ENCODE measurements at places on chromosomes 2 and 18.
A peak's percentile ranks its signal among the peaks of the same experiment; 100 is the strongest.

DNA sequence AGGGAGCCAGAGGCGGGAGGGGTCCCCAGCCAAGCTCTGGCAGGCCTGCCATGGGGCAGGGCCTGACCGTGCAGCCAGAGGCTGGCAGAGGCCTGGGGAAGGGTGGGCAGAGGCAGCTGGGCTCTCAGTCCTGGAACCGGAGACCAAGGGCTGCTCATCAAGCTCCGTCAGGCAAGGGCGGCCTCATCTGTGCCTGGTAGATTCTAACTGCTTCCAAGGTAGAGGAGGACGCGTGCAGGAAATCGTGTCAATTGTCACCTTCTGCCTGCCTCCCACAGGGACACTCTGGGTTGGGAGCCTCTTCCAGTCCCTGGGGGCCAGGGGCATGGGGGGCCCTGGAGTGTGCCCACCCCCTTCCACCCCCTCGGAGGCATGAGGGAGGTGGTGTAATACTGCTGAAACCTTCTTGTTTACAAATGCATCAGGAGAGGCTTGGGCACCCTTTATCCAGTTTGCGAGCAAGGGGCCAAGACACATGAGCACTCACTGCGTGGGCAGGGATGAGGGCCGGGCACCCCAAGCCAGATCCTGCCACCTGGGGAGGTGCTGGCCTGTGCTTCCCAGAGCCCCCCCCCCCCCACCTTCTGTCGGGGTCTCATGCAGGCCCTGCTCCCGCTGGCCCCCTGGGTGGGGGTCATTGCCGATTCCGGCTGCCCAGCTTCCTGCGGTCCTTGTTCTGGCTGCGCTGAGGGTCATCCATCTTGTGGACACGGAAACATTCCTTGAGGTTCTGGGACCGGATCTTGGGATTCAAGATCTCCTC lies 9.0 kb downstream of the SNORC start:
- no peak for DNase-seq

GRCh38 chr2:105403783-105404698 lies 5.2 kb upstream of the FHL2 start:
- no peak for DNase-seq

GRCh38 chr2:12091201-12091806 lies 344.9 kb downstream of the LPIN1 start:
- DNase-seq, result no peak

DNA sequence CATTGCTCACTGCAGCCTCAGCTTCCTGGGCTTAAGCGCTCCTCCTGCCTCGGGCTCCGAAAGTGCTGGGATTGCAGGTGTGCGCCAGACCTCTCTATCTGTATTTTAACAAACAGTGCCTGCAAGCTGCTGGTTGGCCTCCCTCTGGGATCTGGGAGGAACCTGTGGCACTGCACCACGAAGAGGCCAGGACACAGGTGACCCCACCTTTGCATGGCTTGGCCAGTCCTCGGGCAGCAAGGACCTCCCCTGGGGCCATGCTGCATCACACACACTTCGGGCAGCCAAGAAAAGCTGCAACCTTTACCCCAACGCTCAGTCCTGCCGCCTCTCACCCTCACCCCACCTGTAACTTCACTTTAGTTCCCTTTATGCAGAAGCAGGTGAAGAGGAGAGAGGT lies 70.0 kb downstream of the PXDN start:
- DNase-seq, result no peak

DNA sequence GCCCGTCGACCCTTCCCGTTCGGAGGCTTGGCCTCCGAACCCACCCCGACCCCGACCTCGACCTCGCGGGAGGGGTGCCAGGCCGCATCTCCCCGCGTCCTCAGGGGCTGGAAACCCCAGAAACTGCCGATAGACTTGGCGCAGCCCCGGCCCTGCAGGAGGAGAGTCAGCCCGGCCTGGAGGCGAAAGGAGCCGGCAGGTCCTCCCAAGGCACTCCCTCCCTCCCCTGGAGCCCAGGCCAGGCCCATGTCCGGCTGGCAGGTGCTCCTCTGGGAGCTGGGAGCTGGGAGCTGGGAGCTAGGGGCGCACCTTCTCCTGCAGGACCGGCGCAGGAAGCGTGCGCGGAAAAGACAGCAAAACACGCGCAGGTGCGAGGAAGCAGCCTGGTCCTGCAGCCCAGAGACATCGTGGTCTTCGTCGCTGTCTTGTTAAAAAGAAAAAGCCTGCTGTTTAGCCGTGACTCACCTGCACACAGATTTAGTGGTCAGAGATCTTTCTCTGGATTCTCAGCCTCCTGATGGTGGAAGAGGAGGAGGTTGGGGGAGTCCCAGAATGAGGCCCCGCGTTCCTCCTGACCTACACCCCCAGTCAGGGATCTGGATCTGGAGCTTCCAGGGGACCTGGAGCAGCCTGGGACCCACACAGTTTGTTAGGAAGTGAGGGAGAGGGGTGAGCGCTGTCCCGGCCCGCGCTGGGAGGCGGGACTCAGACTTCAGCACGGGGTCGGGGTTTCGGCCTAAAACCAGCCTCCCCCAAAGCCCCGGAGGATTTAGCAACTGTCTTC lies 660 bp upstream of the MBP start:
- no peak for DNase-seq

DNA sequence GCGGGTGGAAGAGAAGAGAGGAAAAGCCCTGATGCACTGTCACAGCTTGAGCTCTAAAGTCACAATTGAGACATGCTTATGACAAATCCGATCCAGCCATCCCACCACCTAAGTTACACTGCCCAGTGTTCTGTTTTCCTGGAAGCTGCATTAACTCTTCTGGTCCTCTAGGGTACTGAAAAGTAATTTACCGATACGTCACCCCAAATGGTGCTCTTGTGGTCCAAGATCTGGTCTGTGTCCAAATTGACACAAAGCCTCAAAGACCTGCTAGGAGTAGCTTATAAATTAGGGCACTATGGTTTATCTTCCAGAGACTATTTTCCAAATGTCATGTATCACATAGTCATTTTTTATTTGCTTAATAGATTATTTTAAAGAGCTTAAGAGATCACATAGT lies 186.7 kb upstream of the ETAA1 start:
- DNase-seq, result no peak

- no peak for DNase-seq
Measured at GRCh38 chr2:229669841-229670240, 44.5 kb downstream of the DNER start.

DNA sequence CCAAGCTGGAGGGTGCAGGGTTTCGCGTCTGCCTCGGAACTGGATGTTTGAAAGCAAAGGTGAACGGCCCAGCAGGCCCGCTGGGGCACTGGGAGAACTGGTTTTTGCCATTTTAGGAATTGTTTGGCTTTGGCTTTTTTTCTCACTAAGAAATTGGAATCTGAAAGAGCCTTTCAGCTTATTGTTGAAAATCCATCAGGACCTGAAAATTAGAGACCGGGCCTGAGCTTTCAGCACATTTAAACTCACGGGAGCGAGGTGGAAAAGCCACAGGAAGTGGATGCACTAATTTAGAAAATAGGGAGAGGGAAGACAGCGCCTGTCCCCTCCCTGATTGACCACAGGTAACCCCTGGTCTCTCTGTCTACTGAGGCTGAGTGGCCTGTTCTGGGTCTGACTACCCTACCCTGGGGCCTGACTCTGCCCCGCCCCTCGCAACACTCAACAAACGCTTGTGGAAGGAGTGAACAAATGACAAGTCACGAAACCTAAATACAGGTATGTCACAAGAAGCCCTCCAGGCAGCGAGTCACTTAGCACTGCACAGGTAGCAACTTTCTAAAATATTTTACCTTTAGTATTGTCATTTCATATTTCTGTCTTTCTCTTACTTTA lies 100.3 kb upstream of the MBOAT2 start:
- no peak for DNase-seq

DNA sequence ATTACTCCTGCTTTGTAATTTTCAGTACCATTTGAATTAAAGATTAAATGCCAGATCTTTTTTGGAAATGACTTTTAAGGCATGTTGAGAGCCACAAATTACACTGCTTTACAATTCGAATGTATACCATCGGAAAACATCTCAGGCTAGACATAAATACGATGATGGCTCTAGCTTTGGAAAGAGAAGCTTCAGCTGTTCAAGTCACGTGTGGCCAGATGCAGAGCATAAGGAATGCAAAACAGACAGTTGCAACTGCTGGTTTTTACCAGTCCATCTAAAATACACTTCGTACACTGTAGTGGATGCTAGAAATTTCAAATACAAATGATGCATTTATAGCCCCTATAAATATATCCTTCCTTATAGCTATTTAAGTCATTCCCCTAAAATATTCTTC lies 8.0 kb downstream of the ZNF516 start:
- DNase-seq, result no peak

GRCh38 chr18:2549462-2549861 lies 21.8 kb downstream of the METTL4 start:
- DNase-seq, result no peak

GRCh38 chr2:112880696-112881095 lies 30.3 kb upstream of the IL37 start:
- DNase-seq, result no peak

GRCh38 chr2:161578998-161579397 lies 45.2 kb upstream of the SLC4A10 start:
- no peak for DNase-seq

GRCh38 chr2:31334311-31335026 lies 80.1 kb downstream of the XDH start:
- DNase-seq, result no peak

GRCh38 chr18:62881509-62882016 lies 166.2 kb downstream of the PHLPP1 start:
- no peak for DNase-seq

GRCh38 chr2:158644139-158644538 lies 151.0 kb upstream of the DAPL1 start:
- DNase-seq, result no peak

GRCh38 chr2:65349863-65350262 lies 82.5 kb downstream of the SPRED2 start:
- no peak for DNase-seq

DNA sequence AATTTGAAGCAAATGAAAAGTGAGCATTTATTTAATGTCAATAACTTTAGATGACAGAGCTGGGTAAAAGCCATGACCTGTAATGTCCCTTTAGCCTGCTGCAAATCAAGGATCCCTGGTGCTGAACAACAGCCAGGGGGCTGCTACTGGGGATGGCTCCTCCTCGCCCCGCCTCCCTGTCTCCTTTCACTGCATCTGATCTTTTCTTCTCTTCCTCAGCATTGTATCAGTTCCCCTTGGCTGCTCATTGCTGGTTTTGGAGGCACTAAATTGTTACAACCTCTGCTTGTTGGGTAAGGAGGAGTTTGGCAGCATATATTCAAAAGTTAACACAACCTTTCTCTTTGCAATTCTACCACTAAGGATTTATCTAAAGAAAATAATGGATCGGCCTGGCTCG lies 236.3 kb upstream of the ID2 start:
- no peak for DNase-seq

GRCh38 chr2:126614524-126615227 lies 41.3 kb upstream of the GYPC start:
- no peak for DNase-seq

- peak; percentile 56 for DNase-seq
Measured at GRCh38 chr2:113117541-113118262, 9.7 kb upstream of the IL1RN start.

- DNase-seq, result no peak
Measured at GRCh38 chr2:161955211-161955610, 118.8 kb downstream of the DPP4 start.

DNA sequence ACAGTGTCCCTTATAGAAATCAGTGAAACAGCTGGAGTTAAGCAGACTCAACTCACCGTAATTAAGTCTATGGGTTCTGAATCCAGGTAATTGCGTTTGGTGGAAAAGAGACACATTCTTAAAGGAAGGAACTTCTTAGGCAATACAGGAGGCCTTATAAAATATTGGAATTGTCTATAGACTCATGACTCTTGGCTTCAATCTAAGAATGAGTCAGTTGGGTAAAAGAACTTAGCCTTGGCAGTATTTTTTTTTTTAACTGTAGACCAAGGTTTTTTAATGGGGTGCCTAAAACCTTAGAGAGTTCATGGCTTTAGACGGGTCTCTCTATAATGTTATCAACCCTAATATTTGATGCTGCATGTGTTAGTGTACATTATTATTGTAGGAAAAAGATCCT lies 47.6 kb downstream of the CCDC85A start:
- DNase-seq, result no peak

DNA sequence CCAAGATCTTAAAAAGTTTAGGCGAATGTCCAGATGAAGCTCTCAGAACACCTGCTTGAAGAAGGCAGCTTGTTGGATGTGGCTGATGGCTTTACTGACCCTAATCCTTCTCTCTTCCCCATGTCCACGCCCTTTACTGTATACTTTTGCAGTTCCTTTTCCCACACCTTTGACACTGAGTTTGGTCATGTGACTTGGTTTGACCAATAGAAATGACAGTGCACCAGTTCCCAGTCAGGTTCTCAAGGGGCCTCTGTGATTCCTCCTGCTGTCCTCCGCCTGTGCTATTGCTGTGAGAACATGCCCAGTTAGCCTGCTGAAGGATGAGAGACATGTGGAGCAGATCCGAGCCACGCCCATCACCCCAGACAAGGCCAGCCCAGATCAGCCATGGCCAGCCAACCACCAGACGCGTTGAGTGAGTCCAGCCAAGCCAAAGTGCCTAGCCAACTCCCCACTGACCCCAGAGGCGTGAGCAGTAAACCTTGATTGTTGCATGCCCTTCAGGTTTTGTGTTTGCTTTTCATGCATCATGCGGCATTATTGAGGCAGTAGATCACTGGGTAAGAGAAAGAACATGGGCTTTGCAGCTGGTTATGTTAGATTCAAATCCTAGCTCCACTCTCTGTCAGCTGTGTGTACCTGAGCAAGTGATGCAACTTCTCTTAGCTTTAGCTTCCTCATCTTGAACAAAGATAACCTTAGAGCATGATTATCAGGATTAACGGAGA lies 258.0 kb upstream of the SIX2 start:
- no peak for DNase-seq

DNA sequence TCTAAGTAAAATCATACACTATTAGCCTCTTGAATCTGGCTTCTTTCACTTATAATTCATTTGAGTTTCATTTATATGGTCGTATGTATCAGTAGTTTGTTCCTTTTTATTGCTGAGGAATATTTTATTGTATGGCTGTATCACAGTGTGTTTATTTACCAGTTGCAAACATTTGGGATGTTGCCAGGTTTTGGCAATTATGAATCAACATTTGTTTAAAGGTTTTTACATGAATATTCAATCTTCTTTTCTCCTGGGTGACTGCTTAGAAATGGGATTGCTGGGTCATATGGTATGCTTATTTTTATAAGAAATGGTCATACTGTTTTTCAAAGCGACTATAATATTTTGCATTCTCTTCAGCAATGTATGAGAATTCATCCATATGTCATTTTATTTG lies 107.9 kb downstream of the PMAIP1 start:
- no peak for DNase-seq

DNA sequence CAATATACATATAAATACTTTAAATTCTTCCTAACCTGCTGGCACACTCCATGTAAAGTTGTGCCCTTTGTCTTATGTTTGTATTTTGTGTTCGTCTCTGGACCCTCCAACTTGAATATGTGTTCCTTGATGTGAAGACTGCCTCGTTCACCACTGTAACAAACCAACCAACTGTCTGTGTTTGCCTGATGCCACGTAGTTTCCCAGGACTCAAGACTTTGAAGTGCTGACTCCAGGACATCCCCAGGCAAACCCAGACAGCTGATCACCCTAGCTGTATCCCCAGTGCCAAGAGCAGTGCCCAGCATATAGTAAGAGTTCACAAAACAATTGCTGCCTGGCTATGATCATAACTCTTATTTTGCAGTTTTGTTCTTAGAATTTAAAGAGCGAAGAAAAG lies 15.5 kb upstream of the CD226 start:
- DNase-seq, result no peak

Measured in activated T-cell treated with anti-CD3 and anti-CD28 coated beads for 48 hours (primary cell).